ENCODE measurements at places on chromosomes 12 and 14. TPM values are rescaled to one million over a fixed set of nuclear protein-coding genes. Genes with fewer than 3 reads are reported as not detected.

DNA sequence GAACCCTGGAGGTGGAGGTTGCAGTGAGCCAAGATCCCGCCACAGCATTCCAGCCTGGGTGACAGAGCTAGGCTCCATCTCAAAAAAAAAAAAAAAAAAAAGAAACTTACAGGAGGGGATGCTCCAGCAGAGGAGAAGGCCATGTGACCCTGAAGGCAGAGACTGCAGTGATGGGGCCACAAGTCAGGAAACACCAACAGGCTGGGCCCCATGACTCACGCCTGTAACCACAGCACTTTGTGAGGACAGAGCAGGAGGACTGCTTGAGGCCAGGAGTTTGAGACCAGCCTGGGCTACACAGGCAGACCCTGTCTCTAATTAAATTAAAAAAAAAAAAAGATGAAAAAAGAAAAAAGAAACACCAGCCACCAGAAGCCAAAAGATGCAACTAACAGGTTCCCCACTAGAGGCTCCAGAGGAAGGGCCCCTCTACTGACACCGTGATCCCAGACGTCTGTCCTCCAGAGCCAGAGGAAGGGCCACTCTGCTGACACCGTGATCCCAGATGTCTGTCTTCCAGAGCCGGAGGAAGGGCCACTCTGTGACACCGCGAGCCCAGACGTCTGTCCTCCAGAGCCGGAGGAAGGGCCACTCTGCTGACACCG lies 9.1 kb upstream of the GLT1D1 start:
- peak; percentile 38 for DNase-seq

NDUFA12 gene
- total RNA-seq = 247 TPM

DNA sequence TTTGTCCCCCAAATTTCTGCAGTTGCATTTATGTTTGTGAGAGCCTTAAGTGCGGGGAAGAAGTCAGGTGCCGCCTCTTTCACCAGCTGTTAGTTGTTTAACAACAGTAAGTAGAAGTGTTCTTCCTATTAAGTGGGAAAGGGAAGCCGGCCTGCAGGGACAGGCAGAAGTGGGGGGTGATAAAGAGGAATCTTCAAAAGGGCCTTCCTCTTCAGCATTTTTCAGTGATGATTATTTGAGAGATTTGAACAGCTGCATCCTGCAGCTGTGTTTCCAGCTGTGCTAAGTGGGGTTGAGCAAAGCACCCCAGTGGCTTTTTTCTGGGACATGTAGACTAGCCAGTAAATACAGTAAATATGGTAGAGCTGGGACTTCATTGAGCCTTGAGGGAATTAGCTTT lies 32.1 kb upstream of the SLC38A1 start:
- DNase-seq = no peak

NPFF gene
- not detected for total RNA-seq

CLEC4D gene
- total RNA-seq = not detected

GRCh38 chr12:80714055-80714454 lies 2.7 kb upstream of the MYF5 start:
- no peak for DNase-seq

GRCh38 chr14:43803076-43803689 lies 703.9 kb downstream of the FSCB start:
- DNase-seq = no peak

GRCh38 chr12:104010606-104011169 lies 39.3 kb downstream of the GLT8D2 start:
- DNase-seq = no peak

GRCh38 chr14:37669242-37669641 lies 73.8 kb downstream of the TTC6 start:
- DNase-seq = no peak

GRCh38 chr14:86799244-86799647 lies 1193.7 kb downstream of the GALC start:
- no peak for DNase-seq

DNA sequence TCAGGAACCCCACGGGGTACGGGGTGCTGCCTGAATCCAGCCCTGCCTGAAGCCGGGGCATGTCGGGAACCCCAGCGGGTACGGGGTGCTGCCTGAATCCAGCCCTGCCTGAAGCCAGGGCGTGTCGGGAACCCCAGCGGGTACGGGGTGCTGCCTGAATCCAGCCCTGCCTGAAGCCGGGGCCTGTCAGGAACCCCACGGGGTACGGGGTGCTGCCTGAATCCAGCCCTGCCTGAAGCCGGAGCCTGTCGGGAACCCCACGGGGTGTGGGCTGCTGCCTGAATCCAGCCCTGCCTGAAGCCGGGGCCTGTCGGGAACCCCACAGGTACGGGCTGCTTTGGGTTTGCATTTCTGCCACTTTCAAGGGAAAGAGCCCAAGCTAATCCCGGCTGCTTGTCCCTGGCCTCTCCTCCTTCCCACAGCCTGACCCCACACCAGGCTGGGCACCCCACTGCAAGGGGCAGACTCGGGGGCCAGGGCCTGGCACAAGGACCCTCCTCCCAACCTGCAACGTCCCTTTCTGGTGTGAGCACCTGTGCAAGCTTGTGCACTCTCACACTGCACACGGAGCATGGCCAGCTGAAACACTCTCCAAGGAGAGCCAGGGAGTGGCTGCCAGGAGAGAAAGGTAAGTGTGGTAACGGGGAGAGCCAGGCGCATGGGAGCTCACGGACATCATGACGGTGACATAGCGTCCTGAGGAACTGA lies 5.6 kb upstream of the FBRSL1 start:
- DNase-seq = no peak

PLA2G1B gene
- not detected for total RNA-seq

SPX gene
- total RNA-seq = not detected

DNA sequence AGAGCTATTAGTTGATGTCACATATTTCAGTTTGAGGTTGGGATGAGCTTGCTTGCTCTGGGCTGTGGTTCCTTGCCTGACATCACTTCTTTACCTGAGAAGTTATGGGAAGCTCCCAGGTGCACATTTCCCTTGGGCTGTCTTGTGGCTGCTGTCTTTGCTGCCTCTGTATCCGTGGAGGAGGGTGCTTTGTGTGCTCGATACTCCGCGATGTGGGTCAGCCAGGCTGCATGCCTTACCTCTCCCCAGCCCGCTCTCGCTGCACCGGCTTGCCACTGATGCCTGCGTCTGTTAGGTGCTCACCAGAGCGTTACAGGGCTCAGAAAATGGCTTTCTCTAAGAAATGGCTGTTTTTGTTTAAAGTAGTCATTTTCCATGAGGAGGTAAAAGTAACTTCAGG lies 19.6 kb downstream of the PELI2 start:
- no peak for DNase-seq

GRCh38 chr12:4116251-4117111 lies 157.1 kb upstream of the CCND2 start:
- DNase-seq = peak; percentile 19

GRCh38 chr14:105847400-105847799 lies 321.0 kb downstream of the TMEM121 start:
- peak; percentile 13 for DNase-seq

GRCh38 chr12:14960548-14961465 lies 594 bp downstream of the ARHGDIB start:
- DNase-seq = peak; percentile 62

NINJ2 gene
- 10.6 TPM for total RNA-seq

DNA sequence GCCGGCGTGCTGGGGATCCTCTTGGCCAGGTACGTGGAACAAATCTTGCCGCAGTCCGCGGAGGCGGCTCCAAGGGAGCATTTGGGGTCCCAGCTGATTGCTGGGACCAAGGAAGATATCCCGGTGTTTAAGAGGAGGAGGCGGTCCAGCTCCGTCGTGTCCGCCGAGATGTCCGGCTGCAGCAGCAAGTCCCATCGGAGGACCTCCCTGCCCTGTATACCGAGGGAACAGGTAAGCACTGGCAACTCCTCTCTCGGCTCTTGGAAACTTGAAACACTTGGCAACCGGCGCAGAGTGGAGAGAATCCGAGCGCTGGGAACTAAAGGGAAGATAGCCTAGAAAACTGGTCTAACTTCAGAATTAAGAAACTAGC lies 1.7 kb downstream of the PDE3A start:
- no peak for DNase-seq

DNA sequence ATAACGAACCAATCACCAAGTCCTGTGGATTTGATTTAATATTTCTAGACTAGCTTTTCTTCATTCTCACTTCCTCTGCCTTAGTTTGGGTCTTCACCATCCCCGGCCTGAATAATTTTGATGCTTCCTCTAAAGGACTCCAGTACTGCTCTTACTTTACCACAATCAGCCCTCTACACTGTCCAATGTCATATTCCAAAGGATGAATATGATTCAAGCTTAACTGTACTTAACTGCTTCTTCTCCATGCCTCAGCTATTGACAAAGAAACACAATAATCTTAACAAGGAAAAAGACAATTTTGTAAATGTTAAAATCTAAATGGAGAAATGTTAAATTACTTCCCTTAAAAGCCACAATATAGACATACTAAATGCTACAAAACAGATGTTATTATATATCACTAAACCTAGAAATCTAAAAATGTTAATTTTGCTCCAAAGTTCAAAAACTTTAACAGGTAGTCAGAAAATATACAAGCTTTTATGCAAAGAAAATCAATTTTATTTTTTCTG lies 70.2 kb downstream of the STXBP6 start:
- DNase-seq = no peak

- no peak for DNase-seq
Observed at GRCh38 chr14:97410667-97411620, 613.8 kb downstream of the VRK1 start.

DNA sequence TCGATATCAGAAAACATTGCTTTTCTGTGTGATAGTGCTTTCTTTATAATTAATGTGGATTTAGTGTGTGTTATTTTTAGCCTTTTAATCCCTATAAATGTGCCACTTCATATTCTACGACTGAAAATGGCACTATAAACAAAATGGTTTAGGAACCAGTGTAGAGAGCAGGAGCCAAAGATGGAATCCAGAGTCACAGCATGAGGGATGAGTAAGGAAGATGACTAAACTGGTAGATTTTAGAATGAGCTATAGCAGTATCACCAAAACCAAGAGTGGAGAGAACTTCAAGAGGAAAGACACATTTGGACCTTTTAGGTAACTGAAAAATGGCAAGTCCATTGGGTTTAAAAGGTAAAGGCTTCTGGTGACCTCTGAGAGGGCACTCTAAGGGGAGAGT lies 887.2 kb downstream of the NRXN3 start:
- no peak for DNase-seq

DNA sequence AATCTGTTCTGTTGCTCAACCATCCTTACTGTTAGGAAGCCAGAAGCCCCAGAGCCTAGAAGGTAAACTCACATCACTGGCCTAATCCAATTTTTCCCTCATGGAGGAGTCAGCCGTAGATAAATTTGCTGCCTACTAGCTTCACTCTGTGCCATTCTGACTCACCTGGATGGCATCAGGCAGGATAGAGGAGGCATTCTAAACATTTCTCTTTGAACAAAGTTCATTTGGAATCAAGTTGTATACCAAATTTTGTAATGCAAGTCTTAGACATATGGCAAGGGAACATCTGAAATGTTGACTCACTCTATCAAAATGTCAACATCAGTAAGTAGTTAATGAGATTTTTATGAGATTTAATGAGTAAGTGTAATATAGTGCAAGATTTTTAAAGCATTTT lies 13.6 kb upstream of the TBC1D30 start:
- DNase-seq = no peak

DNA sequence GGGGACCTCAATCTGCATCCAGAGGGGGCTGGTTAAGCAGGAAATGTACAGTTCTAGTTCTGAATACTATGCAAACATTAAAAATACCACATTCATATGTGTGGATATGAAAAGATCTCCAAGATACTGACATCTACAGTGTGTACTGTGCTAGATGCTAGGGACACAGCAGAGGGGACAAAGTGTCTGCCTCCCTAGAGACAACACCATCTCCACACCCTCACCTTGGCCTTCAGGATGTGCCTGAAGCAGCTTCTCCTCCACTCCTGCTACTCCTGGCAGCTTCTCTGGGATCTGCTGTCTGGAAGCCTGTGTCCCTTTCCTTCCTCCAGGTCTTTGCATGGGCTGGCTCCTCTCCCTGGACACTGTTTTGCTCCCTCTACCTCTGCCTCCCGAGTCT lies 10.7 kb upstream of the SRSF9 start:
- DNase-seq = no peak

GRCh38 chr12:10069099-10069498 lies 29.7 kb downstream of the CLEC1A start:
- DNase-seq = no peak

DNA sequence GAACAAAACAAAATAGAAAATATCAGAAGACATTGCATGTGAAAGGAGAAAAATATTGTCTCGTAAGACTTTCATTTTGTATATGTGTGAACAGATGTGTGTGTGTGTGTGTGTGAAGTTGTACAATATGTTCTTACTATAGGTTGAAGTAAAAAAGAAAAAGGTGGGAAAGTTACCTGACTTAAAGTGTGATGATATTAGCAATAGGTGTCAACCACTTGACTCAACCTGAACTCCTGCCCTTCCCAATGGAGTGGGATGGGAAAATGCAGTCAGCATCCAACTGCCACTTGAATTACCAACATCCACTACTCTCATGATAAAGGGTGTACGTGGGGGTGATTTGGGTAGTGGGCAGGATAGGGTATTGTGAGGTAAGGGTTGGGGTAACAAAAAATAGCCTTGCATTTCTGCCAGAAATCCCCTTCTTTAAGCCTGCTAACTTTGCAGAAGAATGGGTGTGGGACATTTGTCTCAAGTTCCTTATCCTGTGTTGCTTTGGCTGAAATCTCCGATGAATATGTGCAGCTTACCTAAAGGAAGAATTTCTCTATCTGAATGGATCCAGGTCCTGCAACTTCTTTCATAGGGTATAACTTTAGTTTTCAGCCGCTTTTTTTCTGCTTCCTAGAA lies 181.6 kb downstream of the CHST11 start:
- DNase-seq = no peak

DNA sequence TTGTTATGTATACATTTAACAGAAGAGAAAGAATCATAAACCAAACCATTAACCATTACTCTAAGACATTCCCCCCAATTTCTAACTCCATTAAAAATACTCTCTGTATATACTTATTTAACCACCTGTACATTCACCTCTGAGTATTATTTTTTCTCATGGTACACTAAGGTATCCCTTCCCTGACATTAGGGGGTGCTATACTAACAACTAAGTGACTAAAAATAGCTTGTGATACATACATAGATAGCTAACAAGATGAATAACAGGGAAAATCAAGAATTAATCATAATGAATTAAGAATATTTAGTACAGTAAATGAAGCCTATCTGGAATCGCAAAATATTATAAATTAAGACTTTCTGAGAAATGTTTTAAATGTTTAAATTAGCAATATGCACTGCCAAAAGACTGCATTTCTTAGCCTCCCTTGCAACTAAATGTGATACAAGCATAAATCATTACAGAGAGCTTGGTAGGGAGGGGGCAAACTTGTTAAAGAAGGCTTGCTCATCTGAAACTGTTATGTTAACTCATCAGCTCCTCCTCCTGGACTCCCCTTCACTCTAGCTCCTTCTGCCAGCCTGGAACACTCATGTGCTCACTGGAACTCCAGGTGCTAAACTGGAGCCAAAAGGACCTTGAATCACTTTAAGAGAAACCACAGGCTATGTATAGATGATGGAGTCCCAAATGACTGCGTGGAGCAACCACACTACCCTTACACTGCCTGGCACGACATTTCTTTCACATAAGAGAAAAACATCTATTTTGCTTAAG lies 14.9 kb downstream of the C2CD5 start:
- DNase-seq = no peak

DNA sequence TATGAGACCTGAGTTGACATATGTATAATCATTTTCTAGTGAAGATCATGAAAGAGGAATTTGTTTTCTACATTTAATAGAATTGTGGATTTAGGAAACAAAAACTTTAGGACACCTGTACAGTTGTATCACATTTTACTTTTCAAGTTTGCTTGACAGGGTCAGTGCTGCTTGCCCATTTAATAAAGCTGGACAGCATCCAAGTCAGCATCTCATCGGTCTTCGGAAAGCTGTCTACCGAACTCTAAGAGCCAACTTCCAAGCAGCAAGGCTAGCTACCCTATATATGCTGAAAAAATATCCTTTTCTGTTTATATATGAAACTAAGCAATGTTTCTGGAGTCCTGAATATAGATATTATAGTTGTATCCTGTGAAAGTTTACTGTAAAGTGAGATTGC lies 52.3 kb downstream of the VEZT start:
- no peak for DNase-seq
